Thymus (tissue), 14 donors: ENCODE measurements at places on chromosomes 2 and 18. TPM values are rescaled to one million over a fixed set of nuclear protein-coding genes. Genes with fewer than 3 reads are reported as not detected.

The LIMS4 gene
- polyA plus RNA-seq, result 0.32 TPM

The EVX2 gene
- not detected for polyA plus RNA-seq

The RDH14 gene
- 31.8 TPM for polyA plus RNA-seq

The GAD1 gene
- polyA plus RNA-seq, result 4.2 TPM

The SPP2 gene
- 0.11 TPM for polyA plus RNA-seq

The CLEC4F gene
- 0.25 TPM for polyA plus RNA-seq

The IL1A gene
- 1.8 TPM for polyA plus RNA-seq

The XDH gene
- 0.78 TPM for polyA plus RNA-seq

The DLX1 gene
- 0.23 TPM for polyA plus RNA-seq

The TEKT4 gene
- 0.11 TPM for polyA plus RNA-seq
